ENCODE measurements at places on chromosomes 16 and 17.

DNA sequence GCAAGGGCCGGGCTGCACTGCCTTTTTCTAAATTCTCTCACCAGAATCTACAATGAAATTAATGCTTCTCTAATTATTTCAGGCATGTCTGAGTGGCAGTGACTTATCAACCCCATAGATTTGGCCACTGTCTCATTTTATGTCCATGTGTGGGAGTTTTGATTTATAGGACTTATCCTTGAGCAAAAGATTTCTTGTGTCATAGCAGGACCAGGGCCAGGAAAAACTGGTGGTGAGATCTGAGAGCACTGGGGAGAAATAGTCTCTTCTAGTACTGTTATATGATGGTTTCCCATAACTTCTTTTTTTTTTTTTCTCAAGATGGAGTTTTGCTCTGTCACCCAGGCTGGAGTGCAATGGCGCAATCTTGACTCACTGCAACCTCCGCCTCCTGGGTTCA lies 1.5 kb upstream of the KRT23 start:
- DNase-seq, result no peak

DNA sequence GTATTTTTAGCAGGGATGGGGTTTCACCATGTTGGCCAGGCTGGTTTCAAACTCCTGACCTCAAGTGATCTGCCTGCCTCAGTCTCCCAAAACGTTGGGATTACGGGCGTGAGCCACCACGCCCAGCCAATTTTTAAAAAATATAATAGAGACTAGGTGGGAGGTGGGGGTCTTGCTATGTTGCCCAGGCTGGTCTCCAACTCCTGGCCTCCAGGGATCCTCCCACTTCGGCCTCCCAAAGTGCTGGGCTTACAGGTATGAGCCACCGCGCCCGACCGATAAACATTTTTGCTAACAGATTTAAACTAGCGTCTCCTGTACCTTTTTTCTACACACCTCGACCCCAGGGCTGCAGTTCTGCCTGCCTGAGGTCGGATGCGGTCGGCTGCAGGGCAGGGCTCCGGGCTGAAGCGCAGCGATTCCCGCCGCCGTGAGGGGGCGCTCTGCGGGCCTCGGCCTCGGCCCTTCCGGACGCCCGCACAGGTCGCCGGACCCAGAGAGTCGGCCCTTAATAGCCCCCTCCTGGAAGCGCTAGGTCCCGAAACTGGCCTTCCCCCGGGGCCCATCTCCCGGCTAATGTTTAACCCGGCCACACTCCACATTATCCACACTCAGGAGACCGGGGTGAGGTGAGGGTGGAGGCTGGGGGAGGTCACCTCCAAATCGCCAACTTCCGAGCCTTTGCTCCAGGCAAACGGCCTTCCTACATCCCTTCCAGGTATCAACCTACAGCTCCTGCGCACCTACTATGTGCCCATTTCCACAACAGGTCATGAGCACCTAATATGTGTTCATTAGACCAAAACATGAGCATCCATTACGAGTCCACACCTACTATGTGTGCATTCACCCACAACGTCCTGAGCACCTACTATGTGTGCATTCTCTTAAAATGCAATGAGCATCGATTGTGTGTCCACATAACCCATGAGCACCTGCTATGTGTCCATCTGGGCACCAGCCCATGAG lies 2.0 kb upstream of the GLIS2 start:
- no peak for DNase-seq

GRCh38 chr16:89826531-89827382 lies 1.5 kb upstream of the SPIRE2 start:
- DNase-seq, result no peak

DNA sequence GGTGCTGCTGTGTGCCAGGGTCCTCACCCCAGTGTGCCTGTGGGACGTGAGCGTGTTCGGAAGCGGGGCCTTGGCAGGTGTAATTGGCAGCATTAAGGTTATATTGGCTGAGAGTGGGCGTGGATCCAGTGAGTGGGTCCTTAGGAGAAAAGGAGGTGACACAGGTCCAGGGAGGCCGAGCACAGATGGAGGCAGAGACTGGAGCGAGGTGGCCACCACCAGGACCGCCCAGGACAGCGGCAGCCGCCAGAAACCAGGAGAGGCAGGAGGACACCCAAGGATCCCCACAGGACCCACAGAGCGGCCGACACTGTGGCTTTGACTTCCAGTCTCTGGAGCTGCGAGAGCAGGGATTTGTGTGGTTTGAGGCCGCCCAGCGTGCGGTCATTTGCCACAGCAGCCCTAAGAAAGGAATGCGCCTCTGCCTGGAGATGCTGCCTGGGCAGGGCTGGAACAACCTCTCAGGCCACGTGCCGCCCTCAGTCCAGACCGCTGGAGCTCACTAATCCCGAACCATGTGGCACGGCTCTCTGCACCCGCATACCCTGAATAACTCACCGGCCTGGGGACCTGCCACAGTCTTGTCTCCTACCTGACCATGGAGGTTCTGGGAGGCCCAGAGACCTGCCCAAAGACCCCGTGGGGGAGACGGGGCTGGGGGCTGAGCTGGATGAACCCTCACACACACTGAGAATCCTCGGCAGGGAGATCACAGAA lies 45.4 kb downstream of the SOX8 start:
- no peak for DNase-seq

DNA sequence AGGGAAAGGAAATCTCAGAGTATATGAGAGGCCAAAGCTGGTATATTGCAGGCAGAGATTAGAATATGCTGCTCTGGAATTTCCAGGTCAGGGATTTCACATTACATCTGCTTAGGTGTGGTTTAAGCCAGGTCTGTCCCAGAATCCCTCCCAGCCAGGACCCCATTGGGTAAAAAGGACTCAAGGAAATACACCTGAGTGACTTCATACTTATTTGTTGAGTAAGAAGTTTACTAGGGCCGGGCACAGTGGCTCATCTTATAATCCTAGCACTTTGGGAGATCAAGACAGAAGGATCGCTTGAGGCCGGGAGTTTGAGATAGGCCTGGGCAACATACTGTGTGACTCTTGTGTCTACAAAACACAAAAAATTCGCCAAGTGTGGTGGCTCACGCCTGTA lies 7.2 kb downstream of the PIPOX start:
- DNase-seq, result no peak

DNA sequence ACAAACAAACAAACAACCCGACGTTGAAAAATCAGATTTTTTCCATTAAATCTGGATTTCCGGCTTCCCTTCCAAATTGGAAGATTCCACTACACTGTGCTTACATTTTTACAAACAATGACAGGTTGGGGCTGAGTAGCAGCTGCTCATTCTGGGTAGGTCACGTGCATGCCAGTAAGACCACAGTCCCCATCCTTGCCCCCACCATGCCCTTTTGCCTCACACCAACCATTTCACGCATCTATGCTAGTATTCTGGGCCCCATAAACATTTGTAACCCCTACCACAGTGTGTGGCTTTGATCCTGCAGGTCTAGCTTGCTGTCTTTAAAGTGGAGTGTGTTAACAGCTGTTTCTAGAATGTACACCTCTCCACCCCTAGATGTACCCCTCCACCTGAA lies 366.1 kb downstream of the XYLT1 start:
- DNase-seq, result no peak

DNA sequence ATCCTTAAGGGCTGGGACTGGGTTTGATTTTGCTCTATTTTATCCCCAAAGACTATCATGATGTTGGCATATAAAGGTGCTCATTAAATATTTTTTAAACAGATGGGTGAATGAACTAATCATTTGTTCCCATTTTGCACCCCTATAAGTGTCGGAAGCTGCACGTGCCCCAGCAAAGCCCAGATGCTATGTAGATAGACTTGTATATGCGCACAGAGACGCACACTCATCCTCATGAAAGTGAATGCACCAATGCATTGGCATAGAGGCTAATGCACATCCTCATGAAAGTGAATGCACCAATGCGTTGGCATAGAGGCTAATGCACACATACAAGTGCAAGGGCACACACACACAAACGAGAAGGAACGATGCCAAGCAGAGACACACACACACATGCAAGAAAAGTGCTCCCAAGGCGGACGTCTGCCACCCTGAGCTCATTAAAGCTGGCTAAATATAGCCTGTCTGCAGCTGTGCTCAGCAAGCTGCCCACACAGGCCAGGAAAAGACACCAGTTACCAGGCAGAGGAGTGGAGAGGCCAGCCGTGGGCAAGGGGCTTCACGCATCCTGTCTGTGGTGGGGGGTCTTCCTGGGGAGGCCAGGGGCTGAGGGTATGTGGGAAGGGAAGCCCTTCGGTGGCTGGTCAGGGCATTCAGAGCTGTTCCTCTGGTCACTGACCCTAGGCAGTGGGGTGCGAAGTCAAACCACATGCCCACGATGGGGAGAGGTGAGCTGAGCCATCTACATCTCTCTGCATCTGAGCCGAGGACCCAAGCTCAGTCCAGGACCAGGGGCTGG lies 52.6 kb downstream of the PIMREG start:
- DNase-seq, result no peak

DNA sequence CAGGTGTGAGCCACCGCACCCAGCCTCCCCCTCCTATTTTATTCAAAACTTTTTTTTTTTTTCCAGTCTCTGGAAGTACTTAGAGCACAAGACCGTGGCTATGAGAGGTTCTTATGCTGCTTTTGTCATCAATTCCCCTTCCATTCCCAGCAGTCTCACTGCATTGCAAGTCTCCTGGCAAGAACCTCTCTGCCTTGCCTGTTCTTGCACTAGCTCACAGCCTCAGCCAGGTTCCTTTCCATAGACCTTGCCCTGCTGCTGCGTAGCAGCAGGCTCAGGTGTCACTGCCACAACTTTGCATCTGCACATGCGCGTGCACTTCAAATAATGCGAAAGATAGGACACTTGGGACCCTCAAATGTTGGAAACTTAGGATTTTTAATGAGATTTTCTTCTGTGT lies 15.6 kb downstream of the ATP6V0A1 start:
- no peak for DNase-seq

DNA sequence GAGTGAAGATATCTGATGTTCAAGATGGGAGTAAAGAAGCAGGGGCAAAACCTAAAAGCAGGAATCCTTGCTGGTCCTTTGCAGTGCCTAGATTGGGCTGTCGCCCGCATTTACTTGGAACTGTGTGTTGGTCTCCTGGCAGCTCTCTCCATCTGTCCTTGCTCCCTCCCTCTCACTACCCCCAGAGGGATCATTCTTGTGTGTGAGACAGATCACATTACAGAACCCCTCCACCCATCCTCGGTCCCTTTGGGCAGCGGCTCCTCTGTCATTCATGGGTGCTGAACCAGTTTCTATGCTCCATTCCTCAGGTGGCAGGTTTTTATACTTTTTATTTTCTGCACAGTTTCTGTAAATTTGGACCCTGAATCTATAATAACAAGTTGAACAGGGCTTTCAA lies 99.4 kb upstream of the MYOCD start:
- no peak for DNase-seq

DNA sequence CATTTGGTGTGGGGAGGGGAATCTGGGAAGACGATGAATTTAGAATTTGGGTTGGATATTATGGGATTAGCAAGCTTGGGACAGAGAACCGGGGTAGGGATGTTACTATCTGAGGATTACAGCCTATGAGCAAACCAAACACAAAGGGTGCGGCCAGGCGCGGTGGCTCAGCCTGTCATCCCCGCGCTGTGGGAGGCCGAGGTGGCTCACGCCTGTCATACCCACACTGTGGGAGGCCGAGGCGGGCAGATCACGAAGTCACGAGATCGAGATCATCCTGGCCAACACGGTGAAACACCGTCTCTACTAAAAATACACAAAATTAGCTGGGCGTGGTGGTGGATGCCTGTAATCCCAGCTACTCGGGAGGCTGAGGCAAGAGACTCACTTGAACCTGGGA lies 60.9 kb downstream of the VPS53 start:
- no peak for DNase-seq

- DNase-seq, result no peak
Observed at GRCh38 chr17:74873874-74874614, 1.2 kb upstream of the FDXR start.

GRCh38 chr17:10756619-10757018 lies 26.8 kb upstream of the TMEM220 start:
- DNase-seq, result no peak

GRCh38 chr16:50399411-50399810 lies 30.6 kb upstream of the BRD7 start:
- DNase-seq, result no peak

DNA sequence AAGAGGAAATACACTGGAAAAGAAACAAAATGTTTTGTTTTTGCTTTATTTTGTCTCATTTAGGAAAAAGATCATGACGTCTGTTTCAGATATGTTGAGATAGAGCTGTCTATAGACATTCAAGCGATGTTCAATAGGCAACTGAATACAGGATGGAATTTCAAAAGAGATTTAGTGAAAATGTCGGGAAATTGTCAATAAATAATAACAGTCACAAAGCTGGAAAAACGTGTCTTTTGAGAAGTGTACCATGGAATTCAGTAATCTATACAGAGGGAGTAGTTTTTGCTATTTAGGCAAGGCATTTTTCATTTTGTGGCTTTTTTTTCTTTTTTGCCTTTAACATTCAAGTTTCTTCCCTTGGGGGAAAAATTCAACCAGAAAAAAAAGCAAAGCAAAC lies 33.0 kb downstream of the TMEM100 start:
- no peak for DNase-seq

DNA sequence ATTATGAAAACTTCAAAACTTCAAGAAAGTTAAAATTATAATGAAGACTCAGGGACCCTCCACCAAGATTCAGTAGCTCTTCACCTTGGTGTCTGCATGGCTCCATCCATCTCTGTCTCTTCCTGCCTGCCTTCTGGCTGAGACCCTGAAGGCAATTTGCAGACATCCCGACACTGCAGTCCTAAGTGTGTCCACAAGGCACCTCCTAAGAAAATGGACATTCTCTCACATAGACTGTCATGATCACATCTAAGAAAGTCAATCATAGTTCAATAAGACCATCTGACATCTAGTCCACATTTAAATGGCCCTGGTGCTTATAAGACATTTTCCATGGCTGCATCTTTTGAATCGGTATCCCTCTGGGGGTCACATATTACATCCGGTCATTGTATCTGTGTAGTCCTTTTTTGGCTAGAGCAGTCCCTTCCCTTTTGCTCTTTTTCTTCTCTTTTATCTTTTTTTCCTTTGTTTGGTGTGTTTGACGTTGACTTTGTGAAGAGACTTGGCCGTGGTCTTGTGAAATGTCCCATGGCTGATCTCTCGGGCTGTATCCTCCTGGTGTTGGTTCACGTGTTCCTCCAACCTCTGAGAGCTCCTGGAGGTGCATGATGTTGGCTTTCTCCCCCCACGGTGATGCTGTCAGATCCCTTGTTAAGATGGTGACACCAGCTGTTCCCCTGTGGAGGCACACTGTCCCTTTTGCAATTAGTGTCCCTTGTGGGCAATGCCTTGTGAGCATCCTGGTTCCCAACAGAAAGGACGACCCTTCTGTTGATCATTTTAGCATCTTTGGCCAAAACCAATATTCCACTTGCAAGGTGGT lies 5.0 kb upstream of the TNFRSF13B start:
- no peak for DNase-seq

GRCh38 chr16:11586378-11586855 lies 302 bp downstream of the LITAF start:
- no peak for DNase-seq

GRCh38 chr17:71334048-71334751 lies 786.6 kb upstream of the SOX9 start:
- peak; percentile 14 for DNase-seq

- no peak for DNase-seq
Observed at GRCh38 chr16:75726390-75726789, at the start of gene CPHXL. CPHXL (minus strand) TSS chr16:75726490; CDS start chr16:75726442, 48 bp downstream.

GRCh38 chr17:57286399-57287105 lies 30.2 kb downstream of the MSI2 start:
- no peak for DNase-seq

- no peak for DNase-seq
Observed at GRCh38 chr16:55697867-55698266, 42.1 kb downstream of the SLC6A2 start.

- no peak for DNase-seq
Observed at GRCh38 chr16:3736116-3736515, 18.8 kb upstream of the TRAP1 start.

All from AG09319 (cell line).